DND-41 (cell line): ENCODE measurements at places on chromosomes 3 and 15.

GRCh38 chr3:11803977-11804892, 42.5 kb downstream of the TAMM41 start:
- DNase-seq = peak; percentile 33
- H3K4me3 ChIP-seq = no peak overlapping the region
- no peak overlapping the region for H3K27ac ChIP-seq
- H3K4me1 ChIP-seq = no peaks in the 10 kb centered on the region

GRCh38 chr15:26716069-26716468, 56.8 kb downstream of the GABRB3 start:
- no peak overlapping the region for H3K4me3 ChIP-seq
- H3K27ac ChIP-seq = no peak overlapping the region
- no peaks in the 10 kb centered on the region for H3K36me3 ChIP-seq

- H3K36me3 ChIP-seq = no peaks in the 10 kb centered on the region
- H3K4me3 ChIP-seq = no peak overlapping the region
Measured at GRCh38 chr3:105260385-105260784, 106.3 kb upstream of the ALCAM start.

- no peak overlapping the region for H3K27ac ChIP-seq
- H3K36me3 ChIP-seq = no peaks in the 10 kb centered on the region
- peaks cover 7% of the 10 kb centered on the region; the same call in 1 of the 2 replicates for H3K4me1 ChIP-seq
- H3K4me3 ChIP-seq = no peak overlapping the region
- no peak for DNase-seq
Measured at GRCh38 chr3:45580112-45580765, 14.3 kb upstream of the LIMD1 start.

- H3K36me3 ChIP-seq = no peaks in the 10 kb centered on the region
- no peak overlapping the region for H3K27ac ChIP-seq
- H3K4me3 ChIP-seq = no peak overlapping the region
- no peak for DNase-seq
- H3K4me1 ChIP-seq = no peaks in the 10 kb centered on the region
Measured at GRCh38 chr15:68580883-68581155, 2.0 kb downstream of the CORO2B start.

DNA sequence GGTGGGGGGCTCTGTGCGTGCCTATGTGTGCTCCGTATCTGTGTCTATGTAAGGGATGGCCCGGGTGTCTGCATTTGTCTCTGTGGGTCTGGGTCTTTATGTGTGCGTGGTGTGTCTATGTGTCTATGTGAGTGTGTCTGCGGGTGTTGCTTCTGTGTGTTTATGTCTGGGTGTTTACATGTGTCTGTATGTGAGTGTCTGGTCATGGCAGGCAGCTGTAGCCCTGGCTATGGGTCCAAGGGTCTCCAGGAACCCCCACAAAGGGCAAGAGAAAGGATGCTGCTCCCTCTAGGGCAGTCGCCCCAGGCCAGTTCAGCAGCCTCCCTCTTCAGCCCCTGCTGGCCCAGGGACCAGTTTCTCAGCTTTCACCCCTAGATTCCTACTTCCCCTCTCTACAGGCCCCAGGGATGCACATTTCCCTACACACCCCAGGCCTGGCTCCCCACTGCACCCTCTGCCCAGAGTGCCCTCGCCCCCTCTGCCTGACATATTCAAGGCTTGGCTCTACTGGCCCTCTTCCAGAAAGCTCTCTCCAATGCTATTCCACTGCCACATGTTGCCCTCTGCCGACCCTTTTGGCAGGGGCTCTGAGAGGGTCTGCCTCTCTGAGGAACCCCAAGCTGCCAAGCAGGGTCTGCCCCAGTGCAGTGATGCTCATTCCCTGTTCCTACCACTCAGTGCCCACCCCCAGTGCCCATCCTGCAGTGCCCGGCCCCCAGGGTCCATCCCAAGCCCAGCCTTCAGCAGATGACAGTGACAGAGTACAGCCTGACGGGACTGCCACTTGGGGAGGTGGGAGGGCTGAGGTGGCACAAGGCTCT, 1.0 kb upstream of the MYL3 start:
- H3K4me3 ChIP-seq = no peak overlapping the region
- no peak for DNase-seq
- no peaks in the 10 kb centered on the region for H3K4me1 ChIP-seq
- no peaks in the 10 kb centered on the region for H3K27me3 ChIP-seq

DNA sequence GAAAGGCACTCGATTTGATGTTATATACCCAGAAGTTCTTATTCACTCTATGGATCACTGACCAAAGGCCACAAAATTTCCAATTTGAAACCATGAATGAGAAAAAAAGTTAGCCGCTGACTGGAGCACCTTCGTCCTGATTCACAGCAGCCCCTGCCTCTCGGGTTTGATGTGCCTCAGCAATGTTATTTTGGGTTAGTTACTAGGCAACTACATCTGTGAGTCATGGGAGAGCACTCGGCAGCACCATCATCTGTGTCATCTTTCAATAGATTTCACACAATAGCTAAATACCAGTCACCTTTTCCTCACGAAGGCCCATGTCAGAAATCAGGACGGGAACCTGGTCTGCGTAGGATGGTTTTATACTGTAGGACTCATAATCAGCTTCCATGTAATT, 269.2 kb downstream of the ZBBX start:
- H3K27ac ChIP-seq = no peak overlapping the region
- DNase-seq = no peak
- H3K36me3 ChIP-seq = no peaks in the 10 kb centered on the region
- no peaks in the 10 kb centered on the region for H3K4me1 ChIP-seq

- H3K4me1 ChIP-seq = no peaks in the 10 kb centered on the region
- H3K4me3 ChIP-seq = no peak overlapping the region
- H3K36me3 ChIP-seq = no peaks in the 10 kb centered on the region; the same call in 1 of the 2 replicates
Measured at GRCh38 chr3:52364322-52365035, 48.4 kb downstream of the DNAH1 start.

DNA sequence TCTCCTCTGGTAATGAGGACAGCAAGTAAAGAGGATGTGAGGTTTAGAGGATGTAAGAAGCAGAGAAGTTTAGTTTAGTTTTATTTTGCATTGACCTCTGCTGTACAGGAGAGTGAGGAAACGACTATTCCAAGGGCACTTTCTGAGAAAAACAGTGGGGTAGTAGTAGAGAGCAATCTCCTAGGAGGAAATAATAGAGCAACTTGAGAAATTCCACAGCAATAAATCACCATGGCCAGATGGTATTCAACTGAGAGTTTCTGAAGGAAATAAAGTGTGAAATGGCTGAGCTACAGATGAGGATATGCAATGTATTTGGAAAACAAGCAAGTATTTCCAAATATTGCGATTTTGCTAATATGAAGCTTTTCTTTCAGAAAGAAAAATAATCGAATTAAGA, 118.9 kb downstream of the DPH6 start:
- no peak overlapping the region for H3K4me3 ChIP-seq
- DNase-seq = no peak
- H3K27ac ChIP-seq = no peak overlapping the region
- no peaks in the 10 kb centered on the region for H3K27me3 ChIP-seq

DNA sequence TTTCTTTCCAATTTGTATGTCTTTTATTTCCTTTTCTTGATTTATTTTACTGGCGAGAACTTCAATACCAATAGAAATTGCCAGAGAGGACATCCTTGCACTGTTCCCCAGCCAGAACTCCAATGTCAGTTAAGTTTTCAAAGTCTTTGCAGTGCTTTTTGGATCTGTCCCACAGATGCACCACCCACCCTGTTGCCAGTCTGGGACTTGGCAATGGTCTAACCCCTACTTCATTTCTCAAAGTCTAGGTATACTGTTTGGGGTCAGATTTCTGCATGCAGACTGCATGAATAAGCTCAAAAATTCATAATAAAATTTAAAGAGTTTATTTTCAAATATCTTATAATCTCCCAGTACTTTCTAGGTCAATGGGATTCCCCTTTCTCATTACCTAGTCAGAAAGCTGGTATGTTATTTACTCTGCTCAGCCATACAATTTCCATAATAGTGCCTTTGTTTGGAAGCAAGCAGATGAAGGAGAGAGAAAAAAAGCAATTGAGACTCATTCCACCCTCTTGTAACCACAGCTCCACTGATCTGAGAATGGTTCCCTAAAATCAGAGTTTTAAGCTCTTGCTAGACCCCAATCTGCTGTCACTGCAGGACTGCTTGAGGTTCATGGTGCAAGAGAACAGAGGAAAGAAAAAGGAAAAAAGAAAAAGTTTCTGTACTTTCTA, 125.9 kb upstream of the PLXND1 start:
- H3K36me3 ChIP-seq = no peaks in the 10 kb centered on the region
- H3K4me1 ChIP-seq = no peaks in the 10 kb centered on the region
- H3K27ac ChIP-seq = no peak overlapping the region
- H3K27me3 ChIP-seq = no peaks in the 10 kb centered on the region
- no peak overlapping the region for H3K4me3 ChIP-seq

DNA sequence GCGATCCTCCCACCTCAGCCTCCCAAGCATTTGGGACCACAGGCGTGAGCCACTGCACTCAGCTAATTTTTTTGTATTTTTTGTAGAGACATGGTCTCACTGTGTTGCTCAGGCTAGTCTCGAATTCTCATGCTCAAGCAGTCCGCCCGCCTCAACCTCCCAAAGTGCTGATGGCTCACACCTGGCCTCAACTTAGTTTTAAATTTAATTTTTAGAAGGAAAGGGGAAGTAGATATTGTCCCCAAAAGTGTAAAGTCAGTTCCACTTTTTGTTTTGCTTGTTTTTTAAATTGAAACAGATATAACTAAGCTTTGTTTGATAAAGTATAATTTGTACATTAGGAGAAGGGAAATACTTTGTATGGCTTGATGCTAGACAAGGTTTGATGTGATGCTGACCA, 31.3 kb upstream of the NFKBIZ start:
- DNase-seq = no peak
- no peak overlapping the region for H3K4me3 ChIP-seq
- no peaks in the 10 kb centered on the region for H3K4me1 ChIP-seq
- H3K27ac ChIP-seq = no peak overlapping the region

DNA sequence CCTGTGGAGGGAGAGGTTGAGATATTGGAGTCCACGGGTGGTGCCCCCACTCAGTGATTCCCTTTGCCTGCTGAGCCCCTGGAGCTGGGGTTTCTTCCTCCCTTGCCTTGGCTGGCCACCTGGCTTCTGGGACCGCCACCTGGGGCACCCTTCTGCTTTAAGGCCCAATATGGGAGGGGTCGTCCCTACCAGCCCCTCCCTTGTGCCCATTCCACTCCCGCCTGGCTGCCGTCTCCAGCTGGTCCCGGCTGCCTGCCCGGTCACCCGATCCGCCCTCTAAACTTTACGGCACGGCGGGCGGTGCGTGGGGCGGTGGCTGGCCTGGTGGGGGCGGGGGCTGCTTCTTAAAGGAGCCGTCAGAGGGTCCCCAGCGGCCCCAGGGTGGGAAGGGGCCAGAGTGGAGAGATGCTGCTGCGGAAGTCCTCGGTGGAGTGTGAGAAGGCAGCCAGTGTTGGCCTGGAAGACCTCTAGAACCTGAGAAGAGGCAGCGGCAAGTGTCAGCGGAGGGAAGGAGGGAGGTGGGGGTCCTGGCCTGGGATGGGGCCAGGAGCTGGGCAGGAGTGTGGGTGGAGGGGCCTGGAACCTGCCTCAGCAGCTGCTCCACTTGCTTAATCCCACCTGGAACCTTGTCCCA, 1.6 kb upstream of the SEMA3B start:
- H3K27me3 ChIP-seq = no peaks in the 10 kb centered on the region
- DNase-seq = no peak
- no peak overlapping the region for H3K27ac ChIP-seq
- H3K4me1 ChIP-seq = no peaks in the 10 kb centered on the region
- H3K4me3 ChIP-seq = no peak overlapping the region

DNA sequence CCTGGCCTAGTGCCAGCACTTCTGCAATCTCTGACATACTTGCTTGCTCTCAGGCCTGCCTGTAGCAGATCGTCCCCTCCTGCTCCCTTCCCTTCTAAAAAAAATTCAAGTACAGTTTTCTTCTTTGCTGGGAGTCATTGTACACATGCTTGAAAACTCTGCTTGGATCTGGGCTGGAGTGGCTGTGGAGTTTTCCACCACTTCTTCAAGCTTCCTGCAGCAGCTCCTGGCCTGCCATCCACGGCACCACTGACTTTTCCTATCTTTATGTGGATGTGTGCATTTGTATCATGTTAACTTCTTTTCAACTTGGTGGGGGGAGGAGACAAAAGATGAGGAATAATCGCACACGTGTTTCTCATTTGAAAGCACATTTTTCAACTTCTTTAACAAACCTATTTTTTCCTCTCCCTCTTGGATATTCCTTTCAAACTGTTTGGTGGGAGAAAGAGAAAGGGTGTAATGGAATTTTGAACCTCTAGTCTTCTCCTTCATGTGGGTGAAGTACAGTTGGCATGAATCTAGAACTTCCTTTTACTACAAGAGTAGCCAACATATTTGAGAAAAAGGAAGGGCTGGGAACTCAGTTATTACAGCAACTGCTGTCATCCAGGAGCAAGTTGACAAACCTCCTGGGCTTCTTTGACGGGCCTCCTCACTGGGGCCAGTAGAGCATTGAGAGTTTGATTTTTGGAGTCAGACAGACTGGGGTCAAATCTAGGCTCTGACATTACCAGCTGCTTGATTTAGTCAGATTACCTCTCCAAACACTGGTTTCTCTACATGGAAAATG, 61.2 kb upstream of the LRTM1 start:
- no peak overlapping the region for H3K4me3 ChIP-seq
- H3K27ac ChIP-seq = no peak overlapping the region
- H3K27me3 ChIP-seq = no peaks in the 10 kb centered on the region
- no peaks in the 10 kb centered on the region for H3K4me1 ChIP-seq
- no peak for DNase-seq

DNA sequence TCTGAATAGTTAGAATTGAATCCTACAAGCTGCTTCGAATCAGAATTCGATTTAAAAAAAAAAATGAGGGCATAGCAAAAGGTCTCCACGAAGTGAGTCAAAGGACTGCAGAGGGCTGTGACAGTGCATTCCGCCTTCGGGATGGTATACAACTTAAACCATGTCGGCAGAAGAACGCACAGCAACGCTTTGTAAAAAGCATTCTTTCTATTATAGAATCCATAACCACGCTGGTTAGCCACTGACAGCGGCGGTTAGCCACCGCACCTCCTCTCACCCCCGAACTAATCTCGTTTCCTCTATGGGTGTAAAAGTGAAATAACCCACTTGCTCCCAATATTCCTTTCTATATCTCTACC, 664 bp upstream of the PIK3CA start:
- no peaks in the 10 kb centered on the region for H3K27me3 ChIP-seq
- no peaks in the 10 kb centered on the region for H3K36me3 ChIP-seq
- peaks cover 36% of the 10 kb centered on the region for H3K4me1 ChIP-seq
- no peak for DNase-seq
- peak overlapping the region; percentile 66 for H3K4me3 ChIP-seq

DNA sequence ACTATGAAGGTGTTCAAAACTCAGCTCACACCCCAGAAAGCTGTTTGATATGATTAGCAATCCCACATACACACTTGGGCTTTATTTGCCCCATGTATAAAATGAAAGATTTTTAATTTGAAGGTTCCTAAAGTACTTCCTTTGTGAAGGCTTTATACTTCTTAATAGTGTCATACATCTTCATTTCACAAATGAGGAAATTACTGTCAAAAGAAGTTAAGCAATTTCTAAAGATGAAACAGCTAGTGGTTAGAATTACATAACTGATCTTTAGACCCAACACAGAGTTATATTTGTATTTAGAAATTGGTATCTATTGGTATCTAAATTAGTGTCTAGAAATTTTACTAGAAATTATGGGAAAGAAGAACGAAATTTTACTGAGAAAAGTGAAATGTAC, 7.1 kb downstream of the CD200R1 start:
- H3K27ac ChIP-seq = no peak overlapping the region
- H3K27me3 ChIP-seq = peaks cover 4% of the 10 kb centered on the region
- H3K4me3 ChIP-seq = no peak overlapping the region
- H3K36me3 ChIP-seq = no peaks in the 10 kb centered on the region

GRCh38 chr3:47586746-47587145, 8.1 kb upstream of the CSPG5 start:
- H3K4me1 ChIP-seq = no peaks in the 10 kb centered on the region
- no peaks in the 10 kb centered on the region for H3K27me3 ChIP-seq
- no peak for DNase-seq
- H3K27ac ChIP-seq = no peak overlapping the region

- no peaks in the 10 kb centered on the region for H3K36me3 ChIP-seq
- no peaks in the 10 kb centered on the region for H3K27me3 ChIP-seq
- DNase-seq = no peak
- H3K4me1 ChIP-seq = no peaks in the 10 kb centered on the region
Measured at GRCh38 chr15:52100807-52101442, 11.7 kb downstream of the BCL2L10 start.
